ENCODE measurements at places on chromosomes 13 and 19.

- DNase-seq = no peak
Observed at GRCh38 chr13:48603375-48603774, 50.4 kb upstream of the CYSLTR2 start.

DNA sequence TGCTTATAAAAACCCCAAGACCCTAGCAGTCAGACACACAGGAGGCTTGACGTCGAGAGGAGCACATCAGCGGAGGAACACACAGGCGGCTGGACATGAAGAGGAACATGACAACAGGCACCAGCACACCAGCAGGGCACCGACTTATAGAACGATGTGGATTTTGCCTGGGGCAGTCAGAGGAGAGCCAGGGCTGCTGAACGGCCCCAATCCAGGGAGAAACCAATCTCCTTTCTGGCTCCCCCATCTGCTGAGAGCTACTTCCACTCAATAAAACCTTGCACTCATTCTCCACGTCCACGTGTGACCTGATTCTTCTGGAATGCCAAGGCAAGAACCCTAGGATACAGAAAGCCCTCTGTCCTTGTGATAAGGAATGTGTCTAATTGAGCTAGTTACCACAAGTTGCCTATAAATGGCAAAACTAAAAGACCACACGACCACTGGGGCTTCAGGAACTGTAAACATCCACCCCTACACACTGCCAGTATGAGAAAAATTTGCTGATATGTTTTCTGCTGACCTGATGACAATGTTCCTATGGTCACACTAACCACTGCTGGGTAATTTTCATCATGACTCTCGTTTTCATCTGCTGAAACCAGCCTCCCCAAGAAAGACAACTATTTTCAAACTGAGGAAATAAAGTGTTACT is 35.8 kb upstream of the CEACAM21 start:
- DNase-seq = no peak

GRCh38 chr13:93789058-93789457 is 562.5 kb downstream of the GPC6 start:
- DNase-seq = no peak

DNA sequence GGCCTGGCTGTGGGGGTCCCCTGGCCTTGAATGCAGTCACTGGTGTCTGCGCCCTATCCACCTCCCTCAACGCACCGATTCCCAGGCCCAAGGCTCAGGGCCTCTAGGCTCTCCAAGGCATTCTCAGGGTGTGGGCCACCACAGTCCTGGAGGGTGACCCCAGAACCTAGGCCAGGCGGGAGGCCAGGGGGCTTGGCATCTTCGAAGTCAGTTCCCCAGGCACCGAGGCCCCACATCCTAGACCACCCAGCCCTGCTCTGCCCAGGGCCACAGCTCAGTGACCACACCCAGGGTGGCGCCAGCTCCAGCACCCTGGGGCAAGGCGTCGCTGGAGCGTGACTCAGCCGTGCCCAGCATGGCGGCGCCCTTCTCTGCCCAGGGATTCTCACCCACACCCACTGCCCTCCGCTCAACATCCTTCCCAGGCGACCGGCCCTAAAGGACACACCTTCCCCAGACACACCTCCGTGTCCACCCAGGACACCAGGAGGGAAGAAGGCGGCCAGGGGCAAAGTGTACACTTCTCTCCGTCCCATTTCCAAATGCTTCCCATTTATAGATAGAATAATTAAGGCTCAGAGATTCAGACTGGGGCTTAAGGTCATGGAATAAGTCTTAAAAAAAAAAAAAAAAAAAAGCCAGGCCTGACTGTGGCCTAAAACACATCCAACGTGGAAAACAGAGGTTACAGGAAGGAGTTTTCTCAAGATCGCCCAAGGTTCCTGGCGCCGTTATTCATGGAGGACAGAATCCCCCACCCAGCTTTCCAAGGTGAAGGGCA is 36.4 kb upstream of the NANOS3 start:
- no peak for DNase-seq

GRCh38 chr19:49110567-49110966 is 3.6 kb upstream of the LIN7B start:
- DNase-seq = no peak

GRCh38 chr13:107866941-107867623 is 348.3 kb downstream of the LIG4 start:
- DNase-seq = no peak

GRCh38 chr13:107035778-107036177 is 467.8 kb upstream of the ARGLU1 start:
- no peak for DNase-seq

- no peak for DNase-seq
Observed at GRCh38 chr19:48113190-48113917, 2.7 kb upstream of the PLA2G4C start.

DNA sequence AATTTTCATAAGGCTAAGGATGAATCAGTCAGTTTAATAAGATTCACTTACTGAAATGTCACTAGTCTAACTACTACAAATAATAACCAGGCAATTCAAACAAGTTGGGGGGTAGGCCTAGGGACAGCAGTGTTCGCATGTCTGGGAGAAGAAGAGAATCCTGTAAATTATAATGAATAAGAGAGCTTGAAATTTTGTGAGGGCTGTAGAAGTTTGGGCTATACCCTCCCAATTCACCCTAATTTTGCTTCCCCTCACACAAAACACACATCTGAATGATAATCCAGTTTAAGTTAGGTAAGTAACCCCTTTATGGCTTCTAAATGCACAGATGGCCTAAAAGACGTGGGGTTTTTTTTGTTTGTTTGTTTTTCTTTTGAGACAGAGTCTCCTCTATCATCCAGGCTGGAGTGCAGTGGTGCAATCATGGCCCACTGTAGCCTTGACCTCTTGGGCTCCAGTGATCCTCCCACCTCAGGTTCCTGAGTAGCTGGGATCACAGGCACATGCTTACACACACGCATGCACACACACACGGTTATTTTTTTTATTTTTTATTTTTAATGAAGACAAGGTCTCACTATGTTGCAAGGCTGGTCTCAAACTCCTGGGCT is 69.9 kb downstream of the TBC1D4 start:
- DNase-seq = no peak

DNA sequence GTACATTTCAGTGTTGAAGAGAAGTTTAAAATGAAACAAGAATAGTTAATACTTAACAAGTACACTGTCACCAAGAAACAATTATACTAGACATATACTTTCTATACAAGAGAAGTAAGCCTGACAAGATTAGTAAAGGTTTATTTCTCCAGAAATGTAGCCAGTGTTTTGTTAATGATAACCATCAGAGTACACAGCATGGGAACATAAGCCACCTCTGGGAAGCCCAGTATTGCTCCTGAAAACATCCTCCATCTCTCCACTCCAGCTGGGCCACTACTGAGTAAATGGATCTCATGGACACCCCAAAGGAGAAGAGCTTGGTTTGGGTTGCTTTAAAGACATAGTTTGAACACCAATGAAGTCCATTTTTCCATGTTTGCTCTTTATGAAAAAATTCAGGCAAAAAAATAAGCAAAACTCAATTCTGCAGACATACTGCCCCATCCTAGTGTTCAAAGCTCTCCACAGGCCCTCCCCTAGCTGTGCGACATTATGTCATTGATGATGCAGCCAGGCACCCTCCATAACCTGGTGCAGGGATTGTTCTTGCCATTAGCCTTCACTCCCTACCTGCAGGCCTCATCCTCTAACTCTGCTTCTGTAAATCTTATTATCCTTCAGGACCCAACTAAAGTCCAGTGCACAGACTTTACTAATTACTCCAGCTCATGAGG is 61.9 kb downstream of the LHFPL6 start:
- DNase-seq = no peak

DNA sequence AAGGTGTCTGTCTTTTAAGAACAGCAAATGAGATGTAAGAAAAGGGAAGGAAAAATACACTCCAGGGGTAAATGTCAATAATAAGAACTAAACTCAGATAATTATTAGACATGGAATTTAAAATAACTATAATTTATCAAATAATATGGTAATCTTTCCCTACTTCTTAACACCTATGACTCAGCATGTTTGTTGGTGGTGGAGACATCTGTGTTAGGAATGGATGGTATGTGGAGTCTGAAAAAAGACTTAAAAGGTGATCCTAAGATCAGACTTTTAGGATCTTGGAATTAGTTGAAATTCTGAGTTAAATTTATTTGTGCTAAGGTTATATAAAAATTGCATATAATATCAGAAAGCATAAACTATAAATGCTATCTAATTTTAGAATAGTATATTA is 915.1 kb downstream of the SLITRK5 start:
- no peak for DNase-seq

Measured in NCI-H1436 treated with DMSO at 0.1 percent for 48 hours (cell line).